Fibroblast of upper back skin (primary cell): ENCODE measurements at places on chromosomes 1 and 21.

DNA sequence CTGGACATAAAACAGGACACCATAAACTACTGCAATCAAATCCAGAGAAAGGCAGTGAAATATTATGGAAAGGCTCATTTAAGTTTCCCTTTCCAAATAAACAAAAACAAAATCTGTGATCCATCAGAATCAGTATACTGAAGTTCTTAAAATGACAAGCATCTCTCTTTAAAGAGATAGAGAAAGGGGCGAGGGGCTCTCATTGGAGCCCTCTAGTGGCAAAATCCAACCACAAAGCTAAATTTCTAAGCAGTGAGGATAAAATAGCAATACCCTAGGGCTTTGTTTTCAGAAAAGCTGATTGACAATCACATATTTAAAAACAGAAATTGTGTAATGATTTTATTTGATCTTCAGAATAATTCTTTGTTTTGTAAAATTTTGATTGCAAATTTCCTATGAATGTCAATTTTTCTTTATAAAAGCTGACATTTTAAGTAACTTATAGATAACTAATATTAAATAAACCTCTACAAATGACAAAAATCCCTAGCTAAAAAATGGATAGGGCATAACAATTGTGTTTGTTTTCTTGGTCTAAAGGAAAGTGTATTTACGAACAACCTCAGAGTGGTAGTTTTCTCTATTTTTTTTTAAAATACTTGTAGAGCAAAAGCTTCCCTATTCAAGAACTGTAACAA, 138.2 kb downstream of the COL24A1 start:
- DNase-seq = peak; percentile 47

DNA sequence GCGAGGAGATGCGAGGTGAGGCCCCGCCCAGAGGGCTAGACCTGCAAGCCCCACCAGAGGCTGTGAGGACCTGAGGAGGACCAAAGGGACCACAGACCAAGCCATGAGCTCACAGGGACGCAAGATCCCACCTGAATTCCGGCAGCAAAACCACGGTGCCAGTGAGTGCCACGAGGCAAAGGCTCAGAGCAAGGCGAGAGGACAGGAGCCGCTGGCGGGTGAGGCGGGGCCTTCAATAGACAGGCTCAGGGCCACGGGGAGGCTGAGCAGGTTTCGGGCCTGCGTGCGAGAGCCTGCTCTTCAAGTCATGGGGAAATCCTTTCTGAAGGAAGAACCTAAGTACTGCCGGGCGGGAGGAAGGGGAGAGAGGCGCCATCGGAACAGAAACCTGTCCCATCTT, 7.1 kb upstream of the TMEM240 start:
- DNase-seq = no peak

- peak; percentile 53 for DNase-seq
Measured at GRCh38 chr1:218481116-218481775, 136.1 kb downstream of the TGFB2 start.

DNA sequence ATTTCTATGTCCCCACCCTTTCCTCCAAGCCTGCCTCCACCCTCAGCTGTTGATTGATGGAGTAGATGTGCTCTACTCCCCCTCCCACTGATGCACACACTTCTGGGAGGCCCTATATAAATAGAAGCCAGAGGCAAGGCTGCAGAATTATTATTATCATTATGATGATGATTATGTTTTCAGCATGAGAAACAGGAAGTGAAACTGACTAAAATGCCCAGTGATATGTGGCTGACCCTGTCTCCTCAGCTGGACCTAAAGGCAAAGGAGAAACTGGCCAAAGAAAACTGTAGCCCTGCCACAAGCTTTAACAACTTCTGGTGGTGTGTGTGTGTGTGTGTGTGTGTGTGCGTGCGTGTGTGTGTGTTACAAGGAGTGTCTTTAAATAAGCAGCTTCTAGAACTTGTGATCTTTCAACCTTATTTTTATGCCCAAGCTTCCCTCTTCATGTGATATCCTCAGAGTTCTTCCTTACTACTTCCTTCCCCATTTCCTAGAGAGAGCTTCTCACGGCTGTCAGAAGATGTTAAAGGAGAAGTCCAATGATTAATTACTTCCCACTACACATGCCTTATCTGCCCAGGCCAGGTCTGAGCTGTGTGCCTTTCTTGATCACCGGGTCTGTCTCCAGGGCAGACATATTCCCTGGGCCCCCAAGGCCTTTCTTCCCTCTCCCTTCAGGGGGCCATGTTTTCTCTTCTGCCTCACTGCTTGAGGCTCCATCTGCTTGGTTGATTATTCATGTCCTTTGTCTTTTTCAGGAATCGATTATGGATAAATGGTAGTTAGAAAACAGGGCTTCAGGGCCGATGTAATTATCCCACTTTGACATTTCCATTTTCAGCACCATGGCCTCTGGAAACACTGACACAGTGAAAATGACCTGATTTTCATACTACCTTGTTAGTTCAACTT, 11.6 kb upstream of the MAPKAPK2 start:
- DNase-seq = no peak

DNA sequence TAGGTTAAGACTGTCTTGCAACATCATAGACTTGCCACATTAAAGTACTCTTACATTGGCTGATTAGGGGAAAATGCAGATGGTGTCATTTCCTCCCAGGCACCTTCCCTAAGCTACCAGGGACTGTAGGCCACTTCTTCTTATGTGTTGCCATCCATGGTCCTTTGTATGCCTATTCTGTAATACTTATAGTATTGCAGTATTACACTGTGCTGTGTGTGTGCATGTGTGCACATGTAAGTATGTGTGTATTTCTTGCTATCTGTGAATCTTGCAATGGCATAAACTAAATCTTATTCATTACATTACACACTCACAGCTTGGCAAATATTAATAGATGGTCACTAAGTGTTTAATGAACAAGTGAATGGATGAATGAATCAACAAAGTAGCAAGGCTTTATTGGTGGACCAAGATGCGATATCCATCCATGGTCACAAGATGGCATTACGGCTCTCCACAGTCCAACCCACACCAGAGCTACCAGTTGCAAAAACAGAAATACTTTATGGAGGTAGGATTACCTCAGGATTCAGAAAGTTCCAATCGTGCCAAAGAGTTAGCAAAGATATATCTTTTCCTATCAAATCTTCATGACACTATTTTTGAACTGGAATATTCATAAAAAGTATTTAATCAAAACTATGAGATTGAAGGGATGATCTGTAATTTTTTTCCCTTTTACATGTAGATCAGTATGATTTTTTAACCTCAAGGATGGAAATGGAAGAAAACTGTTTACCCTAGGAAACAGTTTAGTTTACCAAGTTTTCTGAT, 160.2 kb downstream of the DENND1B start:
- DNase-seq = peak; percentile 48

DNA sequence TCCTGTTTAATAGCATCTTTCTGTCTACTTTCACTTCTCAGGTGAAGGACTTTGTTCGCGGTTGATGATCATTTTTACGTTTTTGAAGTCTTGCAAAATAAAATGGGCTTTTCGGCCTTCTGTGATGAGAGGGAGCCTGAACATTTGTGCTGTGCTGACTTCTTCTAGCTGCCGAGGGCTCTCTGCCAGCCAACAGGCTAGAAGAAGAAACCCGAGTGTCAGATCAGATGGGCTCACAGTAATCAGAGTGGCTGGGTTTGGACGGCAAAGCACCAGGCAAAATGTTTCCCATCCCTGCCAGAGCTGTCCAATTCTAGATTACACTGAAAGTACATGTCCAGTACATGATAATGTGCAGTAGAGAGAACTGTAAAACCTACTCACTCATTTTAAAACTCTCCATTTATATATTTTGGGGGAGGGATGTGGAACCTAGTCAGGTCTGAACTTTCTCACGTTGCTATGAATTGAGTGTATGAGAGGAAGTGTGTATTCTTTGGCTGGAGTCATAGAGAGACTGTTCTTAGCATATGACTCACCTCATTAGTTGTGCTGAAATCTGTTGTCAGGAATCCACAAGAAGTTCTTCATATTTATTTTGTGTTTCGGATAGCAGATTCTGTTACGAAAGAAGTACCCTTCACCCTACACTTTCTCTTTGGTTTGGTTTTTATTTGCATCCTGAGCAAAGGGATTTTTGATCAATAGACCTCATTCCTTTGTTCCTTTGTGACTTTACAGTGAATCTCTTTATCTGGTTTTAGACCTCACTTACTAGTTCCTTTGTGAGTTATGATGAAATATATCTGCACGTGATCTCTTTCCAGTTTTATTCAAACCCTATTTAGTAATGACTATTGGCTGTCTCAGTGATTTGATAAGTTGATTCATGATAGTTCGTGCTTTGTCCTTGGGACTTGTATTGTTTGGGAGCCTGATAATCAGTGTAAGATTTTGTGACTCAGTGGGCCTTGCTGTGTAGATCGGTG, 4.8 kb downstream of the ATP1A1 start:
- DNase-seq = peak; percentile 88

GRCh38 chr21:33762803-33763581, 120.7 kb downstream of the ITSN1 start:
- DNase-seq = peak; percentile 49

DNA sequence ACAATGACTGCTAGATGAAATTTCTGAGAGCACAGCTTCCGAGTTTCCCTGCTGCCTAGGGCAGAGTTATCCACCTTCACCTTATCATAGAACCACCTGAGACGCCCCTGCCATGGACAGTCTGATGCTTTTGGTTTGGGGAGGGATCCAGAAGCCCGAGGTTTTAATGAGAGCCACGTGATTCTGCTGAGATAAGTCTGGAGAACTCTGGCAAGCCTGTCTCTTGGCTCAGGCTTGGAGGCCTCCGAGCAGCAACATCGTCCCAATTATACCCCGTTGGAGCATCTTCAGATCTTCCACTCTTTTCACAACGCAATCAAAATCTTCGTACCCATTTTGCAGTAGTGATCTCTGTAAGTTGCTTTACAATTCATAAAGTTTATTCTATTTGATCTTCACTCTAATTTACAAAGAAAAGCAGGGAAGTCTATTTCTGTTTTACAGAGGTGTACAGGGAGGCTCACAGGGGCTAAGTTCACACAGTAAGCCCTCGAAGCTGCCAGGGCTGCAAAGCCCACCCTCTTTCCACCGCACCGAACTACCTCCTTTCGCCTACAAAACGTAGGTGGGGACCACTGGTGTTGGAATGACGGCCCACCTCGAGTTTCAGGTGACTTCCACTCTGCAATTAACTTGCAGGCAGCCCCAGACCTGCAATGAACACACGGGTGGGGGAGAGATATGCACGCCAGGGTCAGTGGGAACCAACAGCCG, 513 bp upstream of the HHAT start:
- DNase-seq = no peak

DNA sequence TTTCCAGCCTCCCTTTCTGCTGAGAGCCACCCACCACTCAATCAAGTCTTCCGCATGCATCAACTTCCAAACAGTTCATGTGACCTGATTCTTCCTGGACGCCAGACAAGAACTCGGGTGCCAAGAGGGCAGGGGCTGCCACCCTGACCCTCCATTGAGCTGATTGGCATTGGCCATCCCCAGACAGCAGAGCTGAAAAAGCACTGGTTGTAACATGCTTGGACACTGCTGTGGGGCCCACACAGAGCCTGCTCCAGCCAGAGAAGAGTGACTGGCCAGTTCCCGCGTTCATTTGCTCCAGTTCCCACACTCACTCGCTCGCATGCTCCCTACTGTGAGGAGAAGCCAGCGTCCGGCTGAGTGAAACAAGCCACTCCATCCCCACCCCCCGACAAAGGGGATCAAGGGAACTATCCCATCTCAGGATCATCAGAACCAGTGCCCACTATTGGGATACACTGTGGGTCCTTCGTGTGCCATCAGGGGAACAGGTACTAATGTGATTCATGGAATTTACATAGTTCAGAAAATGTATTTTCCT, 420.3 kb downstream of the NPHP4 start:
- DNase-seq = no peak

DNA sequence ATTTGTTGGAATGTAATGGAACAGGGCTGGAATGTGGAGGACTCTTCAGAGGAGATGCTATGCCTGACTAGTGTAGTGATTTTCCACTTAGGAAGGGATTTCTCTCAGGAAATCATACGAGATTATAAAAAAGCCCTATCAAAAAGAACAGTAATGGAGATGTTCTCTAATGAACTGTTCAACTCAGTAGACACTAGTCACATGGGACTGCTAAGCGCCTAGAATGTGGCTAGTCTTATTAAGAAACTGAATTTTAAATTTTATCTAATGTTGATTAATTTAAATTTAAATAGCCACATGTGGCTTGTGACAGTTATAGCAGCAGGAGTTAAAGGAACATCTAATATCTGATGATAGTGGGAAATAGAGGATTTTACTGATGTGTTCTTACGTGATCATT, 94.0 kb downstream of the SLC35F3 start:
- no peak for DNase-seq

- peak; percentile 99 for DNase-seq
Measured at GRCh38 chr1:115545791-115546733, 95.7 kb upstream of the VANGL1 start.

GRCh38 chr1:239764546-239764945, 327.1 kb upstream of the FMN2 start:
- DNase-seq = no peak

DNA sequence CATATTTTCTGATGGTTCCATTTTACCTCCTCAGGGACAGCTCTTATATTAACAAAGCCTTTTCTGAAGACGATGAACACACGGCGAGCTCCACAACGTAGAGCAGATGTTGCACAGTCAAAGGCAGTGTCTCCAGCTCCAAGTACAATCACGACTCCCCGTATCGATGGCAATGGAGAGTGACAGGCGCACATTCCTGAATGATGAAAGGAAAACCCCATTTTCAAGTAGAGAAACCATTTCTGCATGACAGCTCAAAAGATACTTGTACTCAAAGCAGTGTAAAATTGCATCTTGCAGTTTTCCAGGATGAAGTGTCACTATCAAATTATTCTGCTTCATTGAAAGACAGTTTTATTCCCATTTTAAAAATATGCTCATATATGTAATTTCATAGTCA, 327.6 kb downstream of the DPYD start:
- no peak for DNase-seq
